GM13977 (cell line): ENCODE measurements at places on chromosomes 7 and 10.

- DNase-seq: peak; percentile 39
Measured at GRCh38 chr10:62264702-62265436, 3.8 kb downstream of the RTKN2 start.

DNA sequence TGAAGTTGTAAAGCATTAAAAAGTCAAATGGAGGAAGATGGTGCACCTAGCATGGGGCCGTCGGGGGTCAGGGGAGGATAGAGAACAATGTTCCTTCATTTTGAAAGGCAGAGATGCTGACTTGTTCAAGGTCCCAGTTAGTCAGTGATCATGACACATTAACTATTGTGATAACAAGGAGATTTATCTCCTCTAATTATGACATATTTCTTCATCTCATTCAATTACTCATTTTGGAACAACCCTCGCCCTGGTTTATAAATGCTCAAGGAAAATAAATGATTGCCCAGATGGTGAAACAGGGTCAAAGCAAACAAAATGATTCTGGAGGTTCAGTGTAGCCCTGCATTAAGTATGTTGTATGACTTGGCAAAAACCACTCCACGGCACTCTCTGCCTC, 106.2 kb downstream of the ITIH5 start:
- DNase-seq: no peak

- DNase-seq: no peak
Measured at GRCh38 chr10:64873088-64873487, 1351.9 kb downstream of the REEP3 start.

DNA sequence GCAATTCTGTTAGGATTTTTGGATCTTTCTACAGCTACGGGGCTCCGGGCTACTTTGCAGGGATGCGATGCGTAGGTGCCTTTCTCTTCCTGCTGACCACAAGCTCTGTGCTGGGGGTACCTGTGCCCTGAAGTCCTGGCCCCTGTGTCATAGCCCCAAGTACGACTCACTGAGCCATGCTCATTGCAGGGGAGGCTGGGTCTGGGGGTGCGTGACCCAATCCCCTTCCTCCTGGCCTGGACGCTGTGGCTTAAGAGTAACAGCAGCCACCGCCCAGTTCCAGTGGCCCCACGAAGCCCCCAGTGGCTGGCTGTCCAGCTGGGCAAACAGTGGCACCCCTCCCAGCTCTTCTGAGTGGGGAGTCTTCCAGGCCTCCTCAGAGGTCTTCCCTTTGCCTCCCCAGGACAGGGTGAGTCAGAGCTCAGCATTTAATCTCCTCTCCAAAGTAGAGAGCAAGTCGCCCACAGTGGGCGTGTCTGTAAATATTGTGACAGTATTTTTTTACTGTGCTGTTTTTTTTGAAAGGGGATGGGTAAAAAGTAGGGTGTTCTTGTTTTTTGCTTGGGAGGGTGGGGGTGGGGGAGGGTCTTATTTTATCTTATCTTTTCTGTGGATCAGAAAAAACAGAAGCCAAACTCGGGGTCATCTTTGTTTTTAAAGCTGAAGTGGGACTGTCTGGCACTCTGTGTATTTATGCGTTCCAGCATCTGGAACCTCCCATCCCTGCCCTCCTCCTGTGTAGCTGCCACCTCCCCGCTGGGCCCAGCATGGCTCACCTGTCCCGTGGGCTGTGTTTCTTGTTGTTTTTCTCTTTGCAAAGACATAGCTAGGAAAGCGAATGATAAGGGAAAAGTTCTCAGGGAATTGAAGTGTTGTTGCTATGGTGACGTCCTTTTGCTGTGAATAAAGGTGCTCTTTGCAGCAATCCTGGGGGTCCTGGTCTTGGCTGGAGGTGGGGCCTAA, 8.2 kb downstream of the LFNG start:
- no peak for DNase-seq

DNA sequence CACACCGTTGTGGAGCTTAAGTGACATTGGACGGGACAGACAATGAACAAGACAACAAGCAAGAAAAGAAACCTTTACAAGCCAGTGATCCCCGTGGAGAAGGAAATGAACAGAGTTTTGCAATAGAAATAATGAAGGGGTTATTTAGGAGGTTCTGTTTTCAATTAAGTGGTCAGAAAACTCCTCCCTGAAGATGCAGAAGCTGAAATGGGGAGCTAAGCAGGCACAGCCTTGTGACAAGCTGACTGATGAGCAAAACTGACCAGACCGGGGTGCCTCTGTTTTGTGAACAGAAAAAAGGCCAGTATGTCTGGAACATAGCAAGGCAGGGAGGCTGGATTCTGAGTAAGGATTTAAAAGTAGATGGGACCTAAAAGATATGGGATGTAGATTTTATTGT, 299.8 kb upstream of the POM121L12 start:
- no peak for DNase-seq
